BJ (cell line): ENCODE measurements at places on chromosomes 3 and 15.
A peak's percentile ranks its signal among the peaks of the same experiment; 100 is the strongest.

DNA sequence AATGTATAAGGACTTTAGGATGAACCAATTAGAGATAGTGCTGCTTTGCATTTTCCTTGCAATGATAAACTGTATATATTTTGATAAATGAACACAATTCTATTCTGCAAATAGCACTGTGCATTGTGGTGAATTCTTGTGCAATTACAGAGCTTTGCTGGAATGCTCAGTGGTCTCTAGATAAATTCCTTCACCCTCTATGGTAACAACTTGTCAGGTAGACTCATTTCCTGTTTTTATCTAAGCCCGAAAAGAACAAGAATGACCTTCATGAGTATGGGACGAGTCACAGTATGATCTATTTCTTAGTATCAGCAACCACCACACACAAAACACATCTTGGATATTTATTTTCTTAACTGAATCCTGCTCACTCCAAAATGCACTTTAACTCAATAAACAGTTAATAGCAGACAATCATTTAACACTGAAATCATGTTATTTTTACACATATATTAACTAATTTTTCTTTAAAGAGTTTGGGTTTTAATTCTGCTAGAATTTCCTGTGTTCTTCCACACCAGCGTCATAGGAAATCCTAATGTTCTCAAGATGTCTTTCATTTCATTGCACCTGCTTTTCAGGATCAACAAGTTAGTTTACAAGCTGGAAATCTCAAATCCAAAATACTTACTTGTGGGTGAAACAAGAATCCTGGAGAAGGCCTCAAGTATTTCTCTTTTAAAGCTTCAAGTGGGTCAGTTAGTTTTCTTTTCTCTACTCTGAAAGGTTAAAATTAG lies 551.2 kb downstream of the MECOM start:
- peak; percentile 47 for DNase-seq

DNA sequence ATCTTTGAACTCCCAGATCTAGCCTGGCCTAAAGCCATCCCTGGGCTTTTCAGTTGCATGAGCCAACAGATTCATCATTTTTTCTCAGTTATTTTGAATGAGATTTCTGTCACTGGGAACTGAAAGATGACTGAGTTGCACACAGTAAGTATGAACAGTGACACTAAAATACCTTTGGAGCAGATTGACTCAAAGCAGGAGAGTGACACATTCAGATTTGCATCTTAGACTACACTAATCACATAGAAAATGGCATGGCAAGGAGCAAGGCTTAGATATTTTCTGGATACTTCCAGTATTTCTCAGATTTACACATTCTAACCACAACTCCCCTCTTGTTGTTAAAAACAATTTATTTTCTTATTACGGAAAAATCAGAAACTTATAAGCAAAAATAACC lies 32.8 kb downstream of the SEC62 start:
- no peak for DNase-seq

- no peak for DNase-seq
Measured at GRCh38 chr3:173584093-173584837, 186.7 kb downstream of the NLGN1 start.

GRCh38 chr3:18441551-18441950 lies 16.4 kb upstream of the SATB1 start:
- no peak for DNase-seq

GRCh38 chr15:91898843-91899242 lies 45.3 kb downstream of the SLCO3A1 start:
- no peak for DNase-seq

- DNase-seq = peak; percentile 67
Measured at GRCh38 chr15:51223771-51224229, 114.6 kb downstream of the CYP19A1 start.

GRCh38 chr3:45741742-45742460 lies 52.7 kb downstream of the SACM1L start:
- DNase-seq = no peak

DNA sequence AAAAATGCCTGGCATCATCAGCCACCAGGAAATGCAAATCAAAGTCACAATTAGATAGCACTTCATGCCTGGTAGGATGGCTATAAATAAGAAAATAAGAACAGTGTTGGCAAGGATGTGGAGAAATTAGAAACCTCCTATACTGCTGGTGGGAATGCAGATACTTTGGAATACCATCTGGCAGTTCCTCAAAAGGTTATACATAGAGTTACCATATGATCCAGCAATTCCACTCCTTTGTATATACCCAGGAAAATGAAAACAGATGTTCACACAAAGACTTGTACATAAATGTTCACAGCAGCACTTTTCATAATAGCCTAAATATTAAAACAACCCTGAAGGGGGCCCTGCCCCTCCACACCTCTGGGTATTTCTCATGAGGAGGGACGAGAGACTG lies 13.7 kb downstream of the ACSBG1 start:
- no peak for DNase-seq

DNA sequence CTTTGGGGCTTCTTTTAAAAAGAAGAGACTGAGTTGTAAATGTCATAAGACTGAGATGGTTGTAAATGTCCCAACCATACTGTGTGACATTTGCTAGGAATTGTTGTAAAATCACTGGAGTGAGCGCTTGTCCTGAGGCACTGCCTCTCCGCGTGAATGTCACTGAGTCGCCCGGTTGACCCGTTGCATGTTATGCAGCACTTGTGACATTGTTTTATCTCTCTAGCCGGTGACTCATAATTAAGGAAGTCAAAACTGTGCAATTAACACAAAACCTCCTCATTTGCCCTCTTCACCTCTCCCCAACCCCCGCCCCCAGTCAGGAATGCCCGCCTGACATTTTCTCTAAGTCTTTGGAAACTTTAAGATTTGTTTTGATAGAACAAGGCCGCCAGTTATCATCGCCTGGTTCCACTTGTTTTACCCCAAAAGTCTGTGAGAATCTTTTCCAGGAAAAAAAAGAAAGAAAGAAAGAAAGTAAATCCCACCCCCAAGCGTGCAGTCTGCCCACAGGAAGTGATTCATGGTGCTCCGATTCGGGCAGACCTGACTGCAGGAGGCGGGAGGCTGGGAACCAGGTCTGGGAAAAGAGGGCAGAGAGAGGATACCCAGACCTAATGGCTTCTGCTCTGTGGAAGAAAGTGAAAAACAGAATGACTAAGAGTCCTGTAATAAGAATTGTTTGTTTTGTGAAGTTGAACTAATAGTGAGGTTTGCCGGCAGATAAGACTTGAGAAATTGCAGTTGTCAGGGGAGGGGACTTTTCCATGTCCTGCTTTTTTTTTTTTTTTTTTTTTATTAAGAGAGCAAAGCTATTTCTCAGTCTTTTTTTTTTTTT lies 84.8 kb downstream of the SMAD3 start:
- peak; percentile 97 for DNase-seq

GRCh38 chr3:187946163-187946691 lies 201.0 kb upstream of the BCL6 start:
- no peak for DNase-seq

GRCh38 chr15:22811640-22812039 lies 25.2 kb downstream of the NIPA1 start:
- no peak for DNase-seq

GRCh38 chr3:141663993-141664392 lies 74.1 kb upstream of the RNF7 start:
- no peak for DNase-seq

DNA sequence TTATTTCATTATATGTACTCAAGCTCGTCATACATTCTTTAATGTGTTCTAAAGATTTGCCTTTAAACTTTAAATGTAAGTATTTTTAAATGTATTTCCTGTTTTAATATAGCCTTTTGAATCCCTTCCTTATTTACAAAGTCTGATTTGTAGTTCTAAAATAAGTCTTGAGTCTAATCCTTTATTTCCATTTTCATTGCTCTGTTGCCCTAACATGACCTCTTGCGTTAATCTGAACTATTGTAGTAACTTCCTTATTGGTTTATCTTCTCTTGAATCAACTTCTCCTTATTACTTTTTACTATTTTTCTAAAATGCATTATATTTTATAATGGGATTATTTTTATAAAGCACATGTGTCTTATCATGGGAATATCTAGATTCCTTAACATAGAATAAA lies 24.0 kb downstream of the KNL1 start:
- DNase-seq = no peak

DNA sequence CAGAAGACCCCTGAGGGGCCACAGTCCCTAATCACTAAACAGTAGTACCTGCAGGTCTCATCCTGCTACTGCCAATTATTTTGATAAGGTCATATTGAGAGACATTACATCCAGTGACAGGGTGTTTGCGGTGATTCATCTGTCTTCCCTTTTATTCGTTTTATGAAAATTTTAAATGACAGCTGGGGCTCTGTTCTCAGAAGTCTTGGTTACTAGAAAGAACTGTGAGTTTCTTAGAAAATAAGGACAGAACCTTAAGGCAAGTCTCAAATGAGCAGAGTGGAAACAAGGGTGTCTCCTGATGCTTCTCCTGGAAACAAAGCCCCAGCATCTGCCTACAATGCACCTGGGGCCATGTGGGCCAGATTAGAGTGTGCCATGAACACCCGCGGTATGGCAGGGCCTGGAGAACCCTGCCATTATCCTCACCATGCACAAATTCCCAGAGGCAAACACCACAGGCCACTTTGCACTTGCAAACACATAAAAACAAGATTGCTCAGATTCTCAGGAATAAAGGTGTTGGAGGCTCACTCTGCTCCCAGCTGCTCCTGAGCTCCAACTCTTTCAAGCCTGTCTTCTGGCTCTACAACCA lies 66.3 kb upstream of the IQSEC1 start:
- no peak for DNase-seq

GRCh38 chr3:161915418-161915750 lies 418.8 kb downstream of the OTOL1 start:
- DNase-seq = no peak

DNA sequence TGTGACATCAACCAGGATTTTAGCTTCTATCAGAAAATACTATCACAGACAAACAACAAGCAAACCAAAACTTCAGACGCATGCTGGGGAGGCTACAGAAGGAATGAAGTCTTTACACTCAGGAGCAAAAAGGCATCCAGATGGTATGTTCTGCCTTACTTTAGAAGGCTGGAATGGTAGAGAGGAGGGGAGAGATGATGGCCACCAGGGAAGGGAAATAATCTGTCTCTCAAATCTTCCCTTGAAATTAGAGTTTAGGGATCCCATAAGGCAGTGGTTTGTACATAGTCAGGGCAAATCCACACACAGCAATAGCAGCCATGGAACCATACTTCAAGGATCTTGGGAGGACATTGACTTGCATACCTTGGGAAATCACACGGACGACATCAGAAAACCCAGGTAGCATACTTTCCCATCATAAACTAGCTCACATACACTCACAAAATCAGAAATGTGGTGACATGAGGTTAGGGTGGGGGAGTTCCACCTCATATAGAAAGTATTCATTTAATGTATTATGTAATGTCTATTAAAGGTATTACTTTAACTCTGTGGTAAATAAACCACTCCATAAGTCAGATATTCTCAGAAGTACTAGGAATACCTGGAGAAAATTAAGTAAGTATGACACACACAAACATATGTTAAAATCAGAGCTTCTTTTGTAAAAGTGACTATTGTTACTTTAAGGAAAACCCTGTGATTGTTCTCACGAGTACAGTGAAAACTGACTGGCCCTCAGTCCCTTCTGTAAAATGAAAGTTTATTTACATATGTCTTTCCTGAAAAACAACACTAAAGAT lies 9.4 kb downstream of the BTLA start:
- no peak for DNase-seq

- peak; percentile 95 for DNase-seq
Measured at GRCh38 chr3:24237971-24238706, 256.5 kb downstream of the THRB start.

GRCh38 chr3:48999085-48999858 lies 7.9 kb upstream of the WDR6 start:
- DNase-seq = no peak

DNA sequence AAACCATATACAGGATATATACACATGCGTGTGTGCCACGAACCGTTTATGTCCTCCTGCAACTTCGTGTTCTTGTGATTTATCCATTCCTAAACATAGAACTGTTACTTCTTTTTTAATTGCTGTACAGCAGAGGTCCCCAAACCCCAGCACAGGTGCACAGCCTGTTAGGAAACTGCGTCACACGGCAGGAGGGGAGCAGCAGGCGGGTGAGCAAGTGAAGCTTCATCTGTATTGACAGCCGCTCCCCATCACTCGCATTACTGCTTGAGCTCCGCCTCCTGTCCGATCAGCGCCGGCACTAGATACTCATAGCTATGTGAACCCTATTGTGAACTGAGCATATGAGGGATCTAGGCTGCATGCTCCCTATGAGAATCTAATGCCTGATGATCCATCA lies 34.9 kb upstream of the NRROS start:
- DNase-seq = no peak

DNA sequence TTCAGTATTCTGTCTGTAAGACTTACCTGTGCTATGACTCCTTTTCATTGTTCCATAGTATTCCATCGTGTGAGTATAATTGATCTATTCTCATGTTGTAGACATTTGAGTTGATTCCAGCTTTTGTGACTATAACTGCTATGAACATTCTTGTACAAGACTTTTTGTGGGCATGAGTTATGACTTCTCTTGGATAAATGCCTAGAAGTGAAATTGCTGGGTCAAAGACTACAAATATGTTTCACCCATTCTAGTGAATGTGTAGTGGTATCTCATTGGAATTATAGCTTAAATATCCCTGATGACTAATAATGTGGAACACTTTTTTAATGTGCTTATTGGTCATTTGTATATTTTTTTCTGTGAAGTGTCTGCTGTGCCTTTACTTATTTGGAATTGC lies 27.6 kb upstream of the NPHP3 start:
- DNase-seq = no peak

GRCh38 chr3:117126460-117126859 lies 416.9 kb downstream of the TUSC7 start:
- no peak for DNase-seq

GRCh38 chr15:100681335-100681746 lies 79.0 kb downstream of the ASB7 start:
- DNase-seq = no peak

GRCh38 chr15:70033529-70034140 lies 64.1 kb downstream of the TLE3 start:
- no peak for DNase-seq

- DNase-seq = no peak
Measured at GRCh38 chr3:129521611-129522010, 6.8 kb upstream of the RHO start.

- no peak for DNase-seq
Measured at GRCh38 chr15:40229956-40230355, 8.9 kb upstream of the PAK6 start.

DNA sequence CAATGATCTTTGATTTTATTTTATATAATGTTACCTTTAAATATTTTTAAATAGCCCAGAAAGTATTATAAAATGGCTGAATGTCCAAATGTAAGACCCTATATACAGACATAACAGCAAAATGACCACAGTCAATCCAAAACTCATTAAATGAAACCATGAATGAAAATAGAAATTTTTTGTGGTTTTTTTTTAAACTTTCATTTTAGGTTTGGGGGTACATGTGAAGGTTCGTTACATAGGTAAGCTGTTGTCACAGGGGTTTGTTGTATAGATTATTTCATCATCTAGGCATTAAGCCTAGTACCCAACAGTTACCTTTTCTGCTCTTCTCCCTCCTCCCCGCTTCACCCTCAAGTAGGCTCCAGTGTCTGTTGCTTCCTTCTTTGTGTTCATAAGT lies 108.8 kb downstream of the FAIM start:
- no peak for DNase-seq

GRCh38 chr15:68767833-68768232 lies 52.9 kb downstream of the ANP32A start:
- DNase-seq = no peak

- no peak for DNase-seq
Measured at GRCh38 chr3:196975349-196975748, 6.7 kb upstream of the PIGZ start.
